ENCODE measurements at places on chromosomes 6 and 20.

- no peak for DNase-seq
Observed at GRCh38 chr6:118736440-118736839, 85.0 kb upstream of the CEP85L start.

- peak; percentile 81 for DNase-seq
Observed at GRCh38 chr20:25859649-25860530, 163.2 kb upstream of the ZNF337 start.

- DNase-seq, result no peak
Observed at GRCh38 chr20:44211177-44212039, 837 bp upstream of the OSER1 start.

DNA sequence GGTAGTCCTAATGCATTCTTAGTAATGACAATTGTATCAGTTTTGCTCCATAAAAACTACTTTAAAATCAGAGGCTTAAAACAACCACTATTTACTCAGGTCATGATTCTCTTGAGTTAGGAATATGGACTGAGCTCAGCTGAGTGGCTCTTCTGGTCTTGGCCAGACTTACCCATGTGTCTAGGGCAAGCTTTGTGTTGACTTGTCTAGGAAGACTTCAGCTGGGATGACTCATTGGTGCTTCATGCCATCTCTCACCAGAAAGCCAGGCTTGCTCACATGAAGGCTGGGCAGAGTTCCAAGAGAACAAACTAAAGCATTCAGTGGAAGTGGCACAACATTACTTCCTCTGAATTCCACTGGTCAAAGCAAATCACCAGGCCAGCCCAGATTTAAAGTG is 155.3 kb downstream of the DHX35 start:
- DNase-seq, result no peak

- no peak for DNase-seq
Observed at GRCh38 chr6:22682979-22683378, 113.6 kb downstream of the HDGFL1 start.
